ENCODE measurements at places on chromosomes 3 and 15.

- no peak for DNase-seq
Observed at GRCh38 chr3:105836533-105836932, 32.3 kb downstream of the CBLB start.

DNA sequence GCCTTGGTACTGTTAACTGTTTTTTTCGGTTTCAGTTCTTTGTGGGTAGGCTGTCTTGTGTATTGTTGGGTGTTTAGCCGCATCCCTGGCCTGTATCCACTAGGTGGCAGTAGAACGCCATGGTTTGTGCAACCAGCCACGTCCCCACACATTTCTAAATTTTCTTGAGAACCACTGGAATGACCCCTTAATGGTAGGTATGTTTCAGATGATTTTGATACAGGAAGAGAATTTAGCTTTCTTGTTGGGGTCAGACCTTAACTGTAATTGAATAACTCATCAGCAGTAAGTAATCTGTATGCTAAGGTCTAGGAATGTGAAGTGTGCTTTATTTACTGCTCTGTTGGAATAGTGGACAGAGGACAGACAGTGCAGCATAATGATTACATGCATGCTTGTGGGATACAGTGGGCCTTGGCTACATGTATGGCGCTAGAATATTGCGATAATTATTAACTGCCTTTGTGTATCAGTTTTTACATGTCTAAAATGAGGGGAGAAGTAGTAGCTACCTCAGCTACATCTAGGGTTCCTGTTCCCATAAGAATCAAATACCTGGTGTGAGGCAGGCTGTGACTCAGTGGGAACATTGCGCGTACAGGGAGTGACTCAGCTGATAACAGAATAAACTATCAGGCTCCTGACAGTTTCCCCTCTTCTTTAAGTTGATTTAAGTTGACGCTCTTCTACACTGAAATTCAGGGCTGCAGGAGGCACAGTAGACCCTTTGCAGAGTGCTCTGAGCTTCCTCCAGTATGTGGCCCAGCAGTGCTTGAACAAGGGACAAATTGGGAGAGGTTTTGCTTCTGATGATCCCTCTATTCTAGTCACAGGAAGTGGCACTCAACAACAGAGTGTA lies 25.0 kb upstream of the GPR171 start:
- DNase-seq: peak; percentile 60

GRCh38 chr15:64247906-64248541 lies 85.2 kb upstream of the PPIB start:
- no peak for DNase-seq

- DNase-seq: no peak
Observed at GRCh38 chr3:11662392-11662990, 18.8 kb upstream of the VGLL4 start.

DNA sequence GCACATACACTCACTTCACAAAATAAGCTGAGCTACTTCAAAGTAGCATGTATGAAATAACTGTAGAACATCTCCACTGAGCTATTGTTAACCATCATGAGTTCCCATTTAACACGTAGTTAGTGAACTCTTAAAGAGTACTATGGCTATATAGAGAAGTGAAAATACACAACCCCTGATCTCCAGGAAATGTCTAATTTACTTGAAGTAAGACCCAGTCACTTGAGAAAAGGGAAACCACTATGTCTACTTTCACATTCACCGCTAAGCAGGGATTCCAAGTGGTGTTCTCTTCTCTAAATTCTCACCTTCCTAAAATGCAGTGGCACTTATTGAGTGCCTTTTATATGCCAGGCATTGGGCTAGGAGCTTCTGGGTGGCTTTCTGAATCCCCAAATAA lies 35.0 kb upstream of the COLQ start:
- no peak for DNase-seq

Measured in stimulated activated CD4-positive, alpha-beta T cell treated with anti-CD3 and anti-CD28 coated beads, Interleukin-1b, Interleukin-23, amount 100 ng/mL, for 4 hours (primary cell).